ENCODE measurements at places on chromosomes 13 and 19.

DNA sequence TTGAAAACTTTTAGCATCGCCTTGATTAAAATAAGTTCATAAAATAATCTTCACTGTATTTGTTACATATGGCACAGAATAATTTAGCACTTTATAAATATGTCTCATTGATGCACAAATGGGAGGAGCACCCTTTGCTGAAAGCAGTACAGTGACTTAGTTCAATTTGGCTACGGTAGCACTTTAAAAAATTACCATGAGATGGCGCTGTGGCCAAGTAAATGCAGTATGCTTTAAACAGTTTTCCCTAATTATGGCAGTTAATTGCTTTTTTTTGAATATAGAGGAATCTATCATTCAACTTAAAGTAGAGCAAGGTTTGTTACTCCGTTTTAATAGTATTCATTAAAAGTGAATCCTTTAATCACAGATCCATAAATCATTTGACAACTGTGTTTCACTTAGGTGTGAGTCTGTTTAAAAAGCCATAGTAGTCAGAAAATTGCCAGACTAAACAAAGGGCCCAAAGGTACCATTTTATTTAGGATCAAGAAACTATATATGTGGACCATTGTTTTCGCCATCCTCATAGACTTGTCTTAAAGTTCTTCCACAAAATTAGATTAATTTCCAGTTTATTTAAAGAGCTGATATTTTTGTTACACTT is 34.7 kb upstream of the ESD start:
- peak; percentile 51 for DNase-seq

DNA sequence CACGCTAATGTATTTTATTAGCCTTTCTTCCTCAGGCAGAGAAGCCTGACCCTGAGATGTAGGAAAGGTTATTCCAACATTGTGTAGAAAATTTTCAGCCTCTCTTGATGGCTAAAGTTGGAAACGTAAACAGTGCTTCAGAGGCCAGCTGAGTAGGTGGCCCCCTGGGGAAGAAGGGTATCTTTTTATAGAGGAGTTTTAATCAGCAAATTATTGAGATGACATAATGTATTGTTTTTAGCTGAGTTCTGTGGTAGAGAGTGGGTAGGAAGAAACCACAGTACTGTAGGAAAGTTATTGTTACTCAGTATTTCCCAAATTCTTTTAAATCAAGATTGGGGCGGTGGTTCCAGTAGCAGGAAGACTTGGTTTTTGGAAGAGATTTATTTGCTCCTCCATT is 268.8 kb downstream of the DLEU7 start:
- no peak for DNase-seq

DNA sequence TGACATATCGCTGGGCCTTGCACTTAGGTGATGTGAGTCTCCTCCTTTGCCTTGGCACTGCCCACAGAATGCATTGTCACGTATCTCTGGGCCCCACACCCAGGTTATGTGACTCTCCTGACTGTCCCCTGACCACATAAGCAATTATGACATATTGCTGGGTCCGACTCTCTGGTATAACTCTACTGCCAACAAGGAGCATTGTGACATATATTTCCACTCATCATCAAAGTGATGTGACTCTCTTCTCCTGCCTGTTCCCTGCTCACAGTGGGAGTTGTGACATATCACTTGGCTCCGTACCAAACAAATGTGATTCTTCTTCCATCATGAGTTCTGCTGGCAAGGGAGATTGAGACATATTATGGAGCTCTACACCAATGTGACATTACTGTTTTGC is 15.4 kb upstream of the ZNF681 start:
- DNase-seq: no peak

DNA sequence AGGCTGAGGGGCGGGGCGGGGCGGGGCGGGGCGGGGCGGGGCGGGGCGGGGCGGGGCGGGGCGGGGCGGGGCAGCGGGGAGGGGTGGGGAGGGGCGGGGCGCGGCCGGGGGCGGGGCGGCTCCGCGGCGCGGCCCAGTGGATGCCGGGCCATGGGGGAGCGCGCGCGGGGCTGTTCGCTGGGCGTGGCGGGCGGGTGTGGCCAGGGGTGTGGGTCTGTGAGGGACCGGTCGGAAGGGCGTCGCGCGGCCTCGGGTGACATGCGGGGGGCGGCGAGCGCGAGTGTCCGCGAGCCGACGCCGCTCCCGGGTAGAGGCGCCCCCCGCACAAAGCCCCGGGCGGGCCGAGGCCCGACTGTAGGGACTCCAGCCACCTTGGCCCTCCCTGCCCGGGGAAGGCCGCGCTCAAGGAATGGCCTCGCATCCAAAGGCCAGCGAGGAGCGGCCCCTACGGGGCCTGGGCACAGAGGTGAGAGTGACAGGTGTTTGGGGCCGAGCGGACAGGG is at the start of gene ZFP28:
Gene ZFP28, plus strand, starts transcription at position 188 of the 503 bp plus-strand sequence. Its CDS starts 71 bp downstream, at position 259.
- no peak for DNase-seq

DNA sequence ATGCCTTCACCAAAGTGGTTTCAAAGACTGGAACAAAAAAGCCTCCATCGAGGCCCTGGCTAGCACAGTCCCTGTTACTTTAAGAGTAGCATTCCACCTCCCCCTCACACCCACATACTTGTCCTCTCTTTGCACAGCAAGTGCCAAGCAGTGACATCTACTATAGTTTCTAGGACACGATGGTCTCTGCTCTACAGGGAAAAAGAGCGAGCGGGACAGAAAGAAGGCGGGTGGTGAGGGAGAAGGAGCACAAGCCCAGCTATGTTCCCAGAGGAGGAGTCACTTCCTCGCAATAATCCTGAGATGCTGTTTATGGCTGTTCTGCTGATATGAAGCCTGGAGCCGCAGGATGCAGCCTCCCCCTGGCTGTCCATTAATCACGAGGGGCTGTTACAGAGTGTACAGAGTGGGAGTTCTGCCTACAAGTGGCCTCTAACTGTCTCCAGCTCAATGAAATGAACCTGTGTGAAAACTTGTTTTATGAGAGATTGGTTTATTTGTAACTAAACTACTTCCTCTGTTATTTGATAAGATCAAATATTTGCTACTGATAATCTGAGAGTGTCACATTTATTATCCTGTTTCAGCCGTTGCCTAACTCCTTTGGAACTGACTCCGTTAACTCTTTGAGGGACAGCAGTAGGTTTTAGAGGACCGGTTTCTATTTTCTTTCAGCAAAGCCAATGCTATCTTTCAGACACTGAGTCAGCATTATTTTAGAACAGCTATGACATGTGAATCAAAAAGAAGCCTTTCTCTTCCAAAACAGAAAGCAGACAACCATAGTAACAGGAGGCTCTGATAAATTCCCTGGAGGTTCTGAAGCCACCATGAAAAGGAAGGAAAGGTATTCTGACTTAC is 208.0 kb downstream of the SPRY2 start:
- no peak for DNase-seq

DNA sequence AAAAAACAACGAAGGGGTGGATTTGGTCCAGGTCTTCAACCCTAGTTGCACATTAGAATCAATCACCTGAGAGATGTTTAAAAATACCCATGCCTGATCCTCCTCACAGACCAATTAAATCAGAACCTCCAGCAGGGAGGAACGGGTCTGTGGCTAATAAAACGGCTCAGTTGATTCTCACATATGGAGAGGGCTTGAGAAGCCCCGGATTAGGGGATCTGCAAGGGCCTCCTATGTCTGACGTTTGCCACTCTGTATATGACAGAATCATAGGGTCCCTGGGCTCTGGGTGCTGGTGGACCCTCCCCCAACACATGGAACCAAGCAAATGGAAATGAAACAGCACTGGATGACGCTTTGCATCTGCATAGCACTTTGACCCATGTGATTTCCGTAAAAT is 36.7 kb upstream of the C13orf42 start:
- DNase-seq: no peak

- DNase-seq: peak; percentile 67
Observed at GRCh38 chr19:48750771-48751504, 1.5 kb downstream of the FUT1 start.

- no peak for DNase-seq
Observed at GRCh38 chr13:65594298-65594781, 1635.8 kb downstream of the PCDH9 start.

DNA sequence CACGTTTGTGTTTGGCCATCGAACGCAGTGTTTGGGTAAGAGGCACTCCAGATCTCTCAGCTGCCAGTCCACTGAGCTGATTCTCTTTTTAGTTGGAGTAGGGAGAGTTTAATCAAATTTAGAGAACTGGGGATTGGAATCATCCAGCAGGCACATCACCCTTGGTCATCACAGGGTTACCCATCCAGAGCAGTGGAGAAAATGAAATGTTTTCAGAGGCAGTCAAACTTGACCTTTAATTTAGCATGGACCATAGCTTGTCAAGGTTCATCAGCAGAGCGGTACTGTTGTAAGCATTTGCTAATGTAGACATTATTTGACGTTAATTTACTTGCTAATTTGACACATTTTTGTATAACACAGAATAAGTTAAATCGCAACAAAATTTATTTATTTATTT is 18.4 kb upstream of the FRY start:
- DNase-seq: no peak

GRCh38 chr19:45542234-45542668 is 35.0 kb downstream of the VASP start:
- DNase-seq: peak; percentile 24

DNA sequence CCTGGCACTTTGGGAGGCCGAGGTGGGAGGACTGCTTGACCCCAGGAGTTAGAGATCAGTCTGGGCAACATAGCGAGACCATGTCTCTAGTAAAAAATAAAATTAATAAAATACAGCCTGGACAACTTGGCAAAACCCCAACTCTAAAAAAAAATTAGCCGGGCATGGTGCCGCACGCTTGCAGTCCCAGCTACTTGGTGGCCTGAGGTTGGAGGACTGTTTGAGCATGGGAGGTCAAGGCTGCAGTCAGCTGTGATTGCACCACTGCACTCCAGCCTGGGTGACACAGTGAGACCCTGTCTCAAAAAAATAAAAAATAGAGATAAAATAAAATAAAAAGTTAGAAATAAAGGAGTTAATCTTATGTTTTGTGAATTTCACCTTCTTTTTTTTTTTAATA is 15.6 kb upstream of the SPC24 start:
- DNase-seq: no peak

- no peak for DNase-seq
Observed at GRCh38 chr19:40228863-40229262, 2.4 kb upstream of the CCNP start.

- DNase-seq: no peak
Observed at GRCh38 chr19:20359933-20360720, 193.1 kb downstream of the ZNF486 start.

- DNase-seq: peak; percentile 47
Observed at GRCh38 chr19:50720921-50721381, 1.3 kb upstream of the SHANK1 start.

GRCh38 chr13:110559429-110559943 is 2.0 kb downstream of the RAB20 start:
- no peak for DNase-seq

- no peak for DNase-seq
Observed at GRCh38 chr13:73189362-73189761, 130.6 kb downstream of the KLF5 start.

DNA sequence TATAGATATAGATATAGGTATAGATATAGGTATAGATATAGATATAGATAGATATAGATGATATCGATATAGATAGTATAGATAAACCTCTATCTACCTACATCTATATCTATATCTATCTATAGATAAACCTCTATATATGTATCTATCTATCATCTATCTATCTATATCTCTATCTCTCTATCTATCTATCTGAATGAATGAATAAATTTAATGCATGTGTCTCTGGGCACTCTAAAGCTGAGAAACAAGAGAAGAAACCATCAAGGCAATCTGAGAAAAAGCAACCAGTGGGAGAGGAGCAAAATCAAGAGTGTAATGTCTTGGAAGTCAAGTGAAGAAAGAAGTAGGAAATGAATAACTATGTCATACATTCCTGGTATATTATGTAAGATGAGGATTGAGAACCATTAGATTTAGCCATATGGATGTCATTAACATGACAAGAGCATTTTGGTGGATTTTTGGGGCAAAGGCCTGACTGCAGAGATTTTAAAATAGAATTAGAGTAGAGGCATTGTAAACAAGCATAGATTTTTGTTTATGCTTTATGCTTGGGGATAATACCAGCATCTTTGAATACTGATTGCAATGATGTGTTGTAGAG is 1262.7 kb upstream of the MIR17HG start:
- DNase-seq: no peak

DNA sequence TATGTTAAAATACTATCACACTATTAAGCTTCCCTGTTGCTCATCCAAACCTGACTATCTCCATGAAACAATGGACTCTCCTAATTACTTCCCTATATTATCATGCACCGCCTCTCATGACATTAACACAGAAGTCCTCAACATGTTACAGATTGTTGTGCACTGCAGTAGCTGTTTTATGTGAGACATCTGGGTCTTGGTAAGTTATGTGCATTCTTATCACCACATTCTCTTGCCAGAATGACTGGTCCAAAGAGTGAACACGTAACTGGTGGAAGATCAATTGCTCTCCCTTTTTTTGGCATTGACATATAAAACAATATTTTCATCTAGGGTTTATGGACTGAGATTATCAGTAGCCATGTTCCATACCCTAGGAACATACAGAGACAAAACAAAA is 59.4 kb downstream of the POSTN start:
- DNase-seq: no peak

DNA sequence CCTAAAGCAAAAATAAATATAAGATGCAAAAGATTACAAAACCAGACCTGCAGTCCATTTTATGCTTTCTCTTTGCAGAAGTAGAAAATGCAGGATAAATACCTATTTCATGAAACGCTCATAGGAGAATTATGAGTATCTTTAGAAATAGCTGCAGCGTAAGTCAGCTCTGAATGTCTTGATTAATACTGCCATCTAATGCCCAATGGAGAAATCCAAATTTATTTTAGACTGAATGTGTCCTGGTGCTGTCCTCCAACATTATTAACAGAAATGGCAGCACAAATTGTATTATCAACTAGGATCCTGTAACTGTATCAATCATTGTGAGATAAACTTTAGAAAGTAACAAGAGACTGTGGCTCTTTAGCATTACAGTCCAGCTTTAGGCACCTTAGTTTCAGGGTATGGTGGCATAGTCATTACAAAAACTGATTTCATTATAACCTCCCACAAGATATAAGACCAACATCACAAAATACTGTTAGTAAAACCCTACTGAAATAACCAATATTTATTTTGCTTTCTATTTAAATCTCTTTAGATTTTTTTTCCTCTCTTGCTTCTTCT is 162.1 kb upstream of the MIR17HG start:
- DNase-seq: peak; percentile 44

- peak; percentile 19 for DNase-seq
Observed at GRCh38 chr19:53624771-53625545, 6.8 kb upstream of the DPRX start.

- no peak for DNase-seq
Observed at GRCh38 chr13:39419876-39420275, 183.1 kb downstream of the LHFPL6 start.
